ENCODE measurements at places on chromosomes 6 and 20.

- no peak for DNase-seq
These were observed 116.3 kb downstream of the KHDC1L start for GRCh38 chr6:73108949-73109348.

- DNase-seq = no peak
These were observed 563.3 kb upstream of the ADGRB3 start for GRCh38 chr6:68071740-68072139.

DNA sequence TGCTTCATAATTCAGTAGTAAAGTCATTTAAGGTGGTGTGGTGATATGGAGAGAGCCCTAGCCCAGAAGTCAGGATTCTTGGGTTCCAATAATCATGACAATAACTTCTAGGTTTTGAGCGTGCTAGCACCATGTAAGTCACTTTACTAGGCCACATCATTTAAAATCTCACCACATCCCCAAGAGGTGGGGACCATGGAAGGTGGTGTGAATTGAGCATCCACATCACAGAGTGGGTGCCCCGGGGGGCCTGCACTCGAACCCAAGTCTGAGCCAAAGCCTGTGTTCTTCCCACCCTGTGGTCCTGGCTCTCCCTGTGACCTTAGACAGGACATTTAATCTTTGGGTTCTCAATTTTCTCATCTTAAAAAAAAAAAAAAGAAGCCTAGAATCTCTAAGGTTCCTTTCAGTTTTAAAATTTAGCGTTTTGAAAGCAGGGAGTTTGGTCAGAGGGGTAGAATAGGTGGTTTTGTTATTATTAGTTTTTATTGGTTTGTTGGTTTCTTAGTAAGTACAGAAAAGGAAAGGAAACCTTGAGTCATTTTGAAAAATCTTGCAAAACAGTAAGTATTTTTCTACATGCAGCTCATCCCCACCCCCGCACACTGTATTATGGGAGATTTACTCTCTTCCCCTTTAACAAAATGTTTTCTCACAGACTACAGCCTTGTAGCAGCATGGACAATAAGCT lies 26.4 kb downstream of the ARMC2 start:
- DNase-seq = peak; percentile 73

DNA sequence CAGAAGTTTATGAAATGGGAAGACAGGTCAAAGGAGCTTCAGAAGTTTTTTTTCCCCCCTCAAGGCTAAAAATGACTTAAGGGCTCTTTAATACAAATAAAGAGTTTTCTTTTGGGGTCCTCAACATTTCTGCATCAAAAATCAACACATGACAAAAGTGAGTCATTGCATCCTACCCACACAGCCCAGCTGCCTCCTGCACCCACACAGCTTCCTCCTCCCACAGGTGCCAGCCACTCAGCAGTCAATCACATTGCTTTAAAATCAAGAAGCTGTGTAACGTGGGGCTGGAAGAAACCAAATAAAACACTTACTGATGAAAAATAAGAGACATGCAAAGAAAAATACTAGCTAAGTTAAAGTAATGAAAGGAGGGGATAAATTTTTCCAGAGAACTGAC lies 68.5 kb downstream of the MAP3K5 start:
- DNase-seq = peak; percentile 51

DNA sequence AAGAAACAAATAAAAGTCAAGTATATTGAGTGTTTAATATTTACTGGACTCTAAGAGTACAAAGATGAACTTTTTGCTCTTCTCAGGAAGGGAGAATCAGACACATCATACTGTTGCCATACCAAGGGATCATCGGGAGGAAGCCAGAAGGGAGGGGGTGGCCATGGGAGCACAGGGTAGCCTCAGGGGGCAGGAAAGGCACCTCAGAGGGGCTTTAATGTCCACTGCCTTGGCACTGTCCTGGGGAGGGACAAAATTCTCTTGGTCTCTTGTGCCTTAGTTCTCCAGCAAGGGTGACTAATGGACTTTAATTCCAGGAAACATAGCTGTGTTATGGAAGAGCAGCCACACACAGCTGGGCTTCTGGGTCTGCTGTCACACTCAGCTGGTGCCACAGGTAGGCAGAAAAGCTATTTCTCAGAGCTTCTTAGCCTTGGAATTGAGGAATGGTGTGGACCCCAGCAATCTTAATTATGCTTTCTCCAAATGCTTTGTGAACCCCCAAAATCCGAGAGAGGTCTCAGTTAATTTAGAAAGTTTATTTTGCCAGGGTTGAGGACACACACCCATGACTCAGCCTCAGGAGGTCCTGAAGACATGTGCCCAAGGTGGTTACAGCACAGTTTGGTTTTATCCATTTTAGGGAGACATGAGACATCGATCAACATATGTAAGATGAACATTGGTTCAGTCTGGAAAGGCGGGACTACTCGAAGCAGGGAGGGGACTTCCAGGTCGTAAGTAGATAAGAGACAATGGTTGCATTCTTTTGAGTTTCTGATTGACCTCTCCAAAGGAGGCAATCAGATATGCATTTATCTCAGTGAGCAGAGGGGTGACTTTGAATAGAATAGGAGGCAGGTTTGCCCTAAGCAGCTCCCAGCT lies 53.2 kb downstream of the MRAP2 start:
- no peak for DNase-seq

- DNase-seq = no peak
These were observed 80.7 kb downstream of the SYTL3 start for GRCh38 chr6:158730541-158730907.

GRCh38 chr20:40749985-40750506 lies 61.0 kb upstream of the MAFB start:
- DNase-seq = no peak

GRCh38 chr20:10201321-10201870 lies 17.2 kb upstream of the SNAP25 start:
- no peak for DNase-seq

- peak; percentile 65 for DNase-seq
These were observed 37.4 kb downstream of the COX4I2 start for GRCh38 chr20:31674895-31675827.

DNA sequence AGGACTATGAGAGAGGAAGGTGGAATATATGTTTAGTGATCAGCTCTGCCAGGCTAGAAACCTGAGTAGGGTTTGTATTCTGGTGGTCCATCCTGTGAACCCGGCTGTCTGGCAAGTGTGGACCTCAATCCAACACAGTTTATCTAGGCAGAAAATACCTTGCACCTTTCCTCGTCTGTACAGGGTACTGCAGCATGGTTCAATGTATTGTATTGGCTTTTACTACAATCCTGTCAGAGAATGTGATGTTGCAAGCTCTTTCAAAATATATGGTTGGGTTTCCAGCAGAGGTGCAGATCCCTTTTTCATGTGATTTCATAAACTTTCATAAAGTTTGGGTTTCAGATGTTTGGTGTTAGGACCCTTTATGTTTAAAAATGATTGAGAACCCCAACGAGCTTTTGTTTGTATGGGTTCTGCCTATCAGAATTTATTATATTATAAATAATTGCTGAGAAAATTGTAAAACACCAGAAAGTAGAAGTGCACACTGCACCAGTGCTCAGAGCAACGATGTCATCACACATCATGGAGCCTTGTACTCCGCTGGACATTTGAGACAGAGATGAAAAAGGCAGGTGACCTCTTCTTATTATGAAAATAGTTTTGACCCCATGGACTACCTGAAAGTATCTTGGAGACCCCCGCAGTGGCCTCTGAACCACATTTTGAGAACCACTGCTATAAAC lies 106.6 kb downstream of the RTN4IP1 start:
- DNase-seq = no peak

DNA sequence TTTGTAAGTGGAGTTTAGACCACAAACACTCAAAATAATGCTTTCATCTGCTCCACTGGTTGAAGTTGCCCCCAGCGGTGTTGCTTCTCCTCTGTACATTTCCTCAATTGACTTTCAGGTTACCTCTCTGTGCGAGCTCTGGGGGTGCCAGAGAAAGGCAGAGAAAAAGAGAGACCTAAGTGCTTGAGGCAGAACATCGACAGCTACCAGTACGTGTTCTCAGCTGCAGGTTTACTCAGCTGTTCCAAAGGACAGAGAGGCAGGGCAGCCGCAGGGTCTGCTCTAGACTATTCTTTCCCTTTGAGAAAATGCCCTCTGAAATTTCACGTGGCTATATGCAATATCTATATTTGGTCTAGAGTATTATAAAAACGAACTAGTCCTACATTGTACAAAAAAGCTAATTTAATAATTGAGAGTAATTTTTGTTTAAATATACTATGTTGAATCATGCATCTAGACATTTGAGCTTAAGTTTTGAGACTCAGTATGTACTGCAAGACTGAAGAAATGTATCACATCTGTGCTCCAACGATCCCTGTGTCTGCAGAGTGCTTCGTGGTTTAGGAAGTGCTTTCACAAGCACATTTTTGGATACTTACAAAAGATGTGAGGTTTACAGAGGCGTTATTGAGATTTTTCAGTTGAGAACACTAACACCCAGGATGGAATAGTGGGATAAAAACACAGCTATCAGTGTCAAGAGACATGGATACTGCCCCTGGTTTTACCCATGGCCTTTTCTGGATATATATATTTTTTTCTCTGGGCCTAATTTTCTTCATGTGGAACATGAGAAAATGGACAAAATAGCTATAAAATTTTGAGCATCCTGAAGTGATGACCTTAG lies 453.6 kb upstream of the FLRT3 start:
- no peak for DNase-seq

DNA sequence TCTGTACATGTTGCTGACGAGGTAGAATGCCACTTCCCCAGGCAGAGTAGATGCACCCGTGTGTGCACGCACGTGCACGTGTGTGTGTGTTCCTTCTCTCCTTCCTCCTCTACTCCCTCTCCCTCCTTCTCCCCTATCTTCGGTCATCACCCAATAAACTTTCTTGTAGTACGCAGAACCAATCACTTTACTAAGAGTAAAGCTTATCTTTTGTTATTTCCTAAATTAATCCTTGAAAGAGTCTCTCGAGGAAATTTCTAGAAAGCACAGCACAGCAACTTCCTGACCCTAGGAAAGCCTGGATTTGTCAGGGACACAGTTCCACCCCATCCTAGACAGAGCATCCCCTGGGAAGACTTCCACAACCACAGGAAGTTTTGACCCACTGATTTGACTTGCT lies 166.1 kb downstream of the ZDHHC14 start:
- DNase-seq = no peak

GRCh38 chr6:20117474-20117873 lies 94.8 kb downstream of the MBOAT1 start:
- no peak for DNase-seq

DNA sequence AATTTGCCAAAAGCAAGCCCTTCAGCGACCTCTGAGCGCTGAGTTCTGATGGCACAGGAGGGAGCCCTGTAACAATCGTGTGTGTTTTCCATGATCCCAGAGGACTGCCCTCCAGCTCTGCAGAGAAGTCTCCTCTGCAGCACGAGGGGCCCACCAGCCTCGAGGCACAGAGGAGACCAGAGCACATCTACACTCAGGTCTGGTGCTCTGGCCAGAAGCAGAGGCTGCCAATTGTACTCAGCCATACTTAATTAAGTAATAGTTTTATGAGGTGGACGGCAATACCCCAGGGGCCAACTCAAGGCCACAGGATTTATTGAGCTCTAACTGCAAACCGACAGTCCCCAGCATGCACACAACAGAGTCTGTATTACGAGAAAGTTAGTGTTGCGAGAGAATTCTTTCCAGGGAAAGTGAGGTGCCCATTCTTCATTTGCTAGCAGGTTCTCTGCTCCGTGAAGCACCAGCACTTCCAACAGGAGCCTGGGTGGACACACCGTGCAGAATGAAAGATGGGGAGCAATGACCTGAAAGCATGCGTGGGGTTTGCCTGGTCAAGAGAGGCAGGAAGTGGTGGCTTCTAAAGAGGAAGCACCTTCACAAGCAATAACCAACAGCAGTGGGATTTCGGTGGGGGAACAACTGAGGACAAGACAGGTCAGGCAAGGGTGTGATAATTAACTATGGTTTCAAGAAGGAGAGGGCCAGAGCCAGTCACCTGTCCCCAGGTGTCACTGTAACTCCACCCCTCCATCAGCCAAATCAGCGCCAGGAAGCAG lies 92.8 kb upstream of the FOXC1 start:
- no peak for DNase-seq

- DNase-seq = no peak
These were observed 18.0 kb upstream of the ELOVL2 start for GRCh38 chr6:11062083-11062482.

DNA sequence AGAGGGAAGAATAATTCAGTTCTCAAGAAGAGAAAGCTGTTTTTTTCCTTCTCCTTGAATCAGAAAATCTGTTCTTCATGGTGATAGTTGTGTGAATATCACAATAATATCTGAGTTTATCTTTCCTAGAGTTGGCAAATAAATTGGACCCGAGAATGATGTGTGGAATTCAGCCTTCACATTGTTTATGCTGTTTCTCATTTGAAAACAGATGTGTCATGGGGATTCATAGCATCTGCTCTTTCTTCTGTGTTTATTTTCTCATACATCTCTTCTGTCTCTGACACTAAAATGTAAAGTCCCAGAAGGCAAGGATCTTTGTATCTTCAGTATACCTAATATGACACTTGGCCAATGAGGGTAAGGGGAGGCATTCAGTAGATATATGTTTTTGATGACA lies 103.6 kb upstream of the SGK1 start:
- no peak for DNase-seq

GRCh38 chr6:149250951-149251350 lies 66.6 kb upstream of the TAB2 start:
- no peak for DNase-seq

- no peak for DNase-seq
These were observed 42.0 kb downstream of the CDS2 start for GRCh38 chr20:5168651-5169396.

DNA sequence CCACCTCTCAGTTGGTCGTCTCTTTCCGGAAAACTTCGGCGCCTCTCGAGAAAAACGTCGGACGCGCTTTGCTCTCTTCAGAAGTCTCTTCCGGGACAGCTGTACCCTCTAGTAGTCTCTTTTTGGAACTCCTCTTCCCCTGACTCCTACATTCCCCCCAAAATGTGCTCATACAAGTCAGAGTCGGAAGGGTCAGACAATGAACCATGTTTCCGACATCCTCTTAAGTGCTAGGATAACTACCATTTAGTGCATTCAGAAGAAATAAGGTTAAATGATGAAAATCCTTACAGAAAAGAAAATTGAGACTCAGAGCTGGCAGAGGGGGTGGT lies 476 bp upstream of the TP53RK start:
- no peak for DNase-seq

GRCh38 chr6:20234136-20234535 lies 21.9 kb upstream of the MBOAT1 start:
- no peak for DNase-seq

DNA sequence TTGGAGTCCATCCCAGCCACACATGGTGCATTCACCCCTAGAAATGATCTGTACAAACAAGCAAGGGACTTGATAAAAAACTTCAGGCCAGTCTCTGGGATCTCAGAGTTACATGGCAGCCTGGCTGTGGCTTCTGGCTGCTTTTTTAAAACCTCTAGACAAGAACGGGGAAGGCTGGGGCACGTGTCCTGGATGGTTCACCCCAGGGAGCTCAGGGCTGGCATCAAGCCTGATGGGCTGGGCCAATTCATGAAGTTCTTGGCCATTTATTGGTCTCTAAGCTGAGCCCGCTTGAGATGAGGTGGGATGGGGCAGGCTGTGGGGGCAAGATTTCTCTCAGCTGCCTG lies 10.4 kb upstream of the ZFAND3 start:
- no peak for DNase-seq

GRCh38 chr6:149476789-149477455 lies 7.9 kb downstream of the ZC3H12D start:
- DNase-seq = no peak

GRCh38 chr20:45983279-45983743 lies 11.3 kb upstream of the ZNF335 start:
- no peak for DNase-seq
